Fibroblast of lung (primary cell): ENCODE measurements at places on chromosomes 6 and 20.
A peak's percentile ranks its signal among the peaks of the same experiment; 100 is the strongest.

DNA sequence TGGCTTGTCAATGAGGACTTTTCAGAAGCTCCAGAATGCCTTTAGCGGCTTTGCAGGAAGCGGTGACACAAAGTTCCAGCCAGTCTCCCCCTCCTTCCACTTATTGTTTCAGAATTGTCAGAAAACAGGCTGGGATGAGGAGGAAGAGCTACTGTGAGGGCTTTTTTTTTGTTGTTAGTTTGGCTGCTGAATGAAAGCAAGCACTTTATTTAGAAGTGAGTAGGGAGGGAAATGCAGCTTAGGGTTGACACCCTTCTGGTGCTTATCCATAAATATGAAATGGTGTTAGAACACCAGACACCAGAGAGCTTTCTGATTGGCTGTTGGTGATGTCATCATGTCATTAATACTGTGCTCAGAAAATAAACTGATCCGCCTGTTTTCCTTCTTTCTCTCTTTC is 251.5 kb downstream of the SOX4 start:
- no peak for DNase-seq

GRCh38 chr6:17589406-17590096 is 10.6 kb upstream of the FAM8A1 start:
- peak; percentile 97 for DNase-seq

- DNase-seq = no peak
Measured at GRCh38 chr20:10109641-10110040, 74.9 kb downstream of the ANKEF1 start.

- DNase-seq = peak; percentile 82
Measured at GRCh38 chr6:124535746-124536145, 426.5 kb upstream of the RNF217 start.

DNA sequence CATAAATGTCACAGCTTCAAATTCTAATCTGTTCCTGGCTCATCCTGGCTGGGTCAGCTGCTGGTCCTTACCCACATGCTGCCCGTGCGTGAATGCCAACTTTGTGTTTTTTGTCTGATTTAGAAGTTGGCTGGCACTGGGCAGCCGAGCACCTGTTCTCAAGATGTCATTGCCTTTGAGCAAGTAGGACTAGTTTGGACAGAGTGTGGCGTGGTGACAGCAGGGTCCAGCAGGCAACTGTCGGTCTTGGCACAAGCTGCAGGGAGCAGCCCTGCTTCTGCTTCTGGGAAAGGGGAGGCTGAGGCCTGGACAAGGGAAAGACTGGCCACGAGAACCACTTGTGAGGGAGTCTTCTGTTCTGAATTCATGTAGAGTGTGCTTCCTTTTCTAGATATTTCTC is 26.4 kb upstream of the ADRM1 start:
- no peak for DNase-seq

GRCh38 chr20:33249456-33249855 is 13.7 kb downstream of the BPIFA1 start:
- DNase-seq = no peak

- DNase-seq = no peak
Measured at GRCh38 chr6:56230976-56231566, 16.3 kb downstream of the COL21A1 start.

- DNase-seq = no peak
Measured at GRCh38 chr6:35426074-35426473, 26.1 kb upstream of the FANCE start.

- no peak for DNase-seq
Measured at GRCh38 chr6:160049346-160049745, 72.3 kb upstream of the SLC22A1 start.

- no peak for DNase-seq
Measured at GRCh38 chr20:8435285-8436035, 303.4 kb downstream of the PLCB1 start.

- DNase-seq = peak; percentile 10
Measured at GRCh38 chr6:113271437-113271836, 585.7 kb upstream of the MARCKS start.

DNA sequence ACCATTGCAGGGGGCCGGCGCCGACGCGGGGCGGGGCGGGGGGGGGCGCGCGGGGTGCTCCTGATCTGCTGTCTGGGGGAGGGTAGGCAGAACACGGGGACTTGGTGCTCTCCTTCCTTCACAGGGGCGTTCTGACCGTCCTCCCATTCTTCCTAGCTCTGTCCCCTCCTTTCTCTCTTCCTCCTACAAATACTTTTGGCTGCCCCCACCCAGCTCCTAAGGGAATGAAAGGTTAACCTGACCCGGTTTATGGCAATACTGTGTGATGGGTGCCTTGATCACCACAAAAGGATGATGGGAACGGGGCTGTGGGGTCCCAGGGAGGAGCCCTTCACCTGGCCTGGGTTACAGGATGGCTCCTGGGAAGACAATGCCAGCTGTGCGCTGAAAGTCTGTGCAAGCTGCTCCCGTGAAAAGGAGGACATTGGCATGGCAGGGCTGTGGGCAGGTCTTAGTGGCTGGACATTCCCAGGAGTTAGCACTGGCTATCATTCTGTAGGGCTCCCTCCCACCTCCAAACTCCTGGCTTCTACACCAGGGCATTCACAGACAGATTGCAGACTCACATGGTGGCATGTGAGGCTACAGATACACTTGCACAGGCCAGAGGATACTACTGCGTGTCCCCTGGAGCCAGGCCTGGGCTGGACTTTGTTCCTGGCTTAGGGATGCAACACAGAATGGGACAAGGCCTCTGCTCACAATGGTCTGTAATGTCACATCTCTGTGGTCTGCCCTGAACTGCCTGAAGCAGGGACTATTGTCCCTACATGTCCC is 1.9 kb upstream of the TPD52L2 start:
- DNase-seq = no peak

- DNase-seq = peak; percentile 3
Measured at GRCh38 chr20:49045440-49046086, 549 bp upstream of the CSE1L start.

GRCh38 chr6:123655521-123656306 is 19.0 kb upstream of the TRDN start:
- peak; percentile 2 for DNase-seq

GRCh38 chr6:65098349-65098748 is 608.7 kb downstream of the EYS start:
- DNase-seq = no peak

GRCh38 chr6:40545954-40546353 is 41.2 kb downstream of the LRFN2 start:
- no peak for DNase-seq

DNA sequence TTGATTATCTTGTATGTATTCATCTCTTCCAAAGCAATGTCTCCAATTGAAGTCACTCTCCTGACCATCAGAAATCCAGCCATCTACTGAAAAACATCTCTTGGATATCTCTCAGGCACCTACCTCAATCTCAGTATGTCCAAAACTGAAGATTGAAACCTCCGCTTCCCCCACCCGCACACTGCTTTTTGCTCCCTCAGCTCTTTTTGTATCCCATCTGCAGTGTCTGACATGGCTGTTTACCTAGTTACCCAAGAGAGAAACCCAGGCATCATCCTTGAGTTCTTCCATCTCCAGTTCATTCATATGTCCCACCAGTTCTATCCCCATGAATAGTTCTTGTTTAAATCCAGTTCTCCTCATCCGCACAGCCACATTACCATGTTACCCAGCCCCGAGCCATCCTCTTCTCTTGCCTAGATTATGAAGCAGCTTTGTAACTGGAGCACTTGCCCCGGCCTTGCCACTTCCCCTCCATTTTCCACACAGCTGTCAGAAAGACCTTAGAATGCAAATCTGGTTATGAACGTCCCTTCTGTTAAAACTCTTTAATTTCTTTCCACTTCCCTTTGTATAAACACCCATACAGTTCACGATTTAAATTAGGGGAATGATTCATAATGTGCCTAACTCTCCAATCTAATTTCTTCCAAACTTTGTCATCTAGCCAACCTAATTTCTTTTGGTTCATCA is 40.5 kb upstream of the GCLC start:
- DNase-seq = no peak

- no peak for DNase-seq
Measured at GRCh38 chr20:34185766-34186620, 55.2 kb upstream of the ASIP start.

DNA sequence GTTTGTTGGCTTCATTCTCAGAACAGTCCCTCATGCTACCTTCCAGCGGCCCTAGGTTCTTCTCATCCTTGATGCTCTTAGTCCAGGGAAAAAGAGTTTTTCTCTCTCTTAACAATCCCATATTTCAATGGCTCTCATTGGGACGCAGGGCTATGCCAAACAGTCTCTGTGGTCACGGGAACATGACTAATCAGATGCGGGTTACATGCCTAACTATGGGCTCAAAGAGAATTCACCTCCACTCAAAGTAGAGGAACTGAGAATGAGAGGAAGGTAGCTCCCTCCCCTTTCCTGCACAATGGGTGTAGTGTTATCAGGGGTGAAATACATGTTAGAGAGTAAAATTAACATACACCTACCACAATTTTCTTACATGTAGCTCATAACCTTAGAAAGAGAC is 18.1 kb upstream of the ATRN start:
- DNase-seq = no peak

GRCh38 chr20:33829636-33830035 is 18.5 kb downstream of the CHMP4B start:
- no peak for DNase-seq

DNA sequence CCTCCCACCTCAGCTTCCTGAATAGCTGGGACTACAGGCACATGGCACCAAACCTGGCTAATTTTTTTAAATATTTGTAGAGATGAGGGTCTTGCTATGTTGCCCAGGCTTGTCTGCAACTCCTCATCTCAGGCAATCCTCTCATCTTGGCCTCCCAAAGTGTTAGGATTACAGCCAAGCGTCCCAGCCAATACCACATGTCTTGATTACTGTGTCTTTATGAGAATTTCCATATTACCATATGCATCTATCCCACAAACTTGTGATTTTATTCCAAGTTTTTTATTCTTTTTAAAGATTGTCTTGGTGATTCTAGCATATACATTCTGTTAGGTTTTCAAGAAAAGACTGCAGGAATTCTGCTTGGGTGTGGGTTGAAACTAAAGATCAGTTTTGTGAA is 82.7 kb downstream of the LPA start:
- DNase-seq = no peak

DNA sequence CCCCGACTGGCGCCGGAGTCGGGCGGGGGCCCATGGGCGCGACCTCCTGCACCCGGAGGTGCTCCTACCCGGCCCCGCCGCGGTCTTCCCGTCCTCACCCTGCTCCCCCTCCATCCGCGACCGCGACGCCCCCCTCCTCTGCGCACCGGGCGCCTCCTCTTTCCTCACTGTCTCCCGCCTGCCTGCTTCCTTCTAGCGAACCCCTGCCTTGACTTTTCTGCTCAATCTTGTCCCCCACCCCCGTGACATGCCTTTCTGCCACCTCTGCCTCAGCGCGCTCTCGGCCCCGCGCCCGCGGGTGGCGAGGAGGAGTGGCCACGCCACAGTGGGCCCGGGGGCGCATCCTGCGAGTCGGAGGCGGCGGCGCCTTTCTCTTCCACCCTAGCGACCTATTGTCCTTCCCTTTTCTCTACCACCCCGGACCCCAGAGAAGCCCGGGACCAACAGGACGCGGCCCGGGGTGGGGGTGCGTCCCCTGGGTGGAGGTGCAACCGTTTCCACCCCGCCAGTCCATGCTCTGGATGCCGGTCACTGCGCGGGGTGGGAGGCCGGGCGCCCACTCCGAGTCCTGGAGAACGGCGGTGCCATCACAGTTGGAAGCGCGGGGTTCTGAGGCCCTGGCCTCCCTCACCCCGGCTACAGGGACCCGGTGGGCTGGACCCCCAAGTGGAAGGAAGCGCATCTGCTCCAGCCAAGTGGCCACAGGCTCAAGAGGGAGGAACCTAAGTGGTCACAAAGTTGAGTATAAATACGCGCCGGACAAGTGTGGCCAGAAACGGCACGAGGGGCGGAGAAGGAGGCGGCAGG is 2.0 kb downstream of the PDE10A start:
- no peak for DNase-seq

DNA sequence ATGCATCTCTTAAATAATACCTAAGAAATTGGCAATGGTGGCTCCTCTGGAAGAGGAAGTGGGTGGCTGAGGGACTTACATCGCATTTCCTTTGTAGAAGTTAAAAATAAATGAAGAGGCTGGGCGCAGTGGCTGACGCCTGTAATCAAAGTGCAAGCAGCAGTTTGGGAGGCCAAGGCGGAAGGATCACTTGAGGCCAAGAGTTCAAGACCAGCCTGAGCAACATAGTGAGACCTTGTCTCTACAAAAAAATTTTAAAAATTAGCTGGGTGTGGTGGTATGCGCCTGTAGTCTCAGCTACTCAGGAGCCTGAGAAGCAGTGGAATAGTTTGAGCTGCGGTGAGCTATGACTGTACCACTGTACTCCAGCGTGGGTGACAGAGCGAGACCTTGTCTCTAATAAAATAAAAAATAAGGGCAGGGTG is 12.2 kb upstream of the NCOA3 start:
- DNase-seq = no peak

GRCh38 chr20:35004051-35004725 is 48.5 kb downstream of the MYH7B start:
- DNase-seq = no peak

GRCh38 chr20:11195899-11196558 is 522.2 kb upstream of the JAG1 start:
- DNase-seq = peak; percentile 70

- DNase-seq = no peak
Measured at GRCh38 chr20:45229264-45230056, 8.3 kb downstream of the SEMG2 start.

- DNase-seq = peak; percentile 89
Measured at GRCh38 chr20:25399037-25399430, 8.4 kb upstream of the ABHD12 start.

DNA sequence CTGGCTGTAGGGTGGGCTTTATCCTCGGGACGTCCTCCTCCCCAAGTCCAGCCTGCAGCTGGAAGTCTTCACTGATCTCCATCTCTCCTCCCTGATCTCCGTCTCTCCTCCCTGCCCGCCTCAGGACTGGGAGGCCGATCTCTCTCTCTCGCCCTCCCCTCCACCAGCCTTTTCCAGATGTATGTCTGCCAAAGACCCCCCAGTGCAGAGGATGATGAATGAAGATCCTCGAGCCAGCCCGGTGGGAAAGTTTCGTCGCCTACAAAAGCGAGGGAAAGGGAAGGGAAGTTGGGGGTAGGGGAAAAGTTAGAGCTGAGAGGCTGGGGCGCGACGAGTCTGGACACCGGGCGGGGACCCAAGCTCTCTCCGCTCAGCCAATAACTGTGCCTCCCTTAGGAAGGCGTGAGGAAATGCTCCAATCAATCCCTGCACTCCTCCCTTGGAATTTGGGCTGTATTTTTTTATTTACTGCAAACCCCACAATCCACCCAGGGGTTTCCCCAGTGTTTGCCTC is 595 bp upstream of the SRF start:
- DNase-seq = peak; percentile 90

- no peak for DNase-seq
Measured at GRCh38 chr20:58893355-58894120, 41.0 kb downstream of the GNAS start.
